ENCODE measurements at places on chromosomes 1 and 21. TPM values are rescaled to one million over a fixed set of nuclear protein-coding genes. Genes with fewer than 3 reads are reported as not detected.

The SPRR1B gene
- not detected for total RNA-seq

The PLA2G2F gene
- not detected for total RNA-seq

The TGFB2 gene
- 13.4 TPM for total RNA-seq

The FCRL5 gene
- not detected for total RNA-seq

The FTCD gene
- total RNA-seq: 0.13 TPM

The FAM110D gene
- 4.1 TPM for total RNA-seq

The FAM167B gene
- 1.9 TPM for total RNA-seq

The PRAMEF17 gene
- not detected for total RNA-seq
